Spleen (tissue), 13 donors: ENCODE measurements at places on chromosomes 5 and 9. TPM values are rescaled to one million over a fixed set of nuclear protein-coding genes. Genes with fewer than 3 reads are reported as not detected.

GRCh38 chr9:82080265-82080664 is 91.7 kb downstream of the SPATA31D1 start:
- no peak for DNase-seq

DNA sequence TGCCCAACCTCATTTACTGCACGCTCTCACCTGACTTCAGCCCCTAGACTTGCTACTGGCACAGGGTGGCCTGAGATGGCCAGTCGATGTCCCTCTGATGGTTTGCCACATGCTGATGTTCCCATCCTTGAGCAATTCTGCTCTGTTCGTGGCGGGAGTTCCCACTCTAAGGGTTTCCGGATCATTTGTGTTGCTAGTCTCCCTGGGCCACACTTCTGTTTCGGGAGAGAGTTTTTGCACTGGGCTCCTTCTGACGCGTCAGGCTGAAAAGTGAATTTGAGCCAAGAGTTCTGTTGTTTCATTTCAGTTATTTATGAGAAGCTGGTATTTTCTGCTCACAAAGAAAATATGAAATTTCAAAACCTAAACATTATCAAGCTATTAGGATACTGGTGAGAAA is 597.7 kb downstream of the BNC2 start:
- no peak for DNase-seq

GRCh38 chr9:32589083-32589723 is 16.2 kb upstream of the NDUFB6 start:
- DNase-seq = no peak

GRCh38 chr5:104062621-104063377 is 500.2 kb upstream of the NUDT12 start:
- no peak for DNase-seq

DNA sequence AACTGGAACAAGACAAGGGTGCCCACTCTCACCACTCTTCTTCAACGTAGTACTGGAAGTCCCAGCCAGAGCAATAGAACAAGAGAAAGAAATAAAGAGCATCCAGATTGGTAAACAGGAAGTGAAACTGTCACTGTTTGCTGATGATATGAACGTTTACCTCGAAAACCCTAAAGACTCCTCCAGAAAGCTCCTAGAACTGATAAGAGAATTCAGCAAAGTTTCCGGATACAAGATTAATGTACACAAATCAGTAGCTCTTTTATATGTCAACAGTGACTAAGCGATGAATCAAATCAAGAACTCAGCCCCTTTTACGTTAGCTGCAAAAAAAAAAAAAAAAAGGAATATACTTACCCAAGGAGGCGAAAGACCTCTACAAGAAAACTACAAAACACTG is 306.6 kb downstream of the PLK2 start:
- DNase-seq = no peak

- DNase-seq = no peak
Measured at GRCh38 chr9:82894548-82894947, 168.4 kb downstream of the RASEF start.

DNA sequence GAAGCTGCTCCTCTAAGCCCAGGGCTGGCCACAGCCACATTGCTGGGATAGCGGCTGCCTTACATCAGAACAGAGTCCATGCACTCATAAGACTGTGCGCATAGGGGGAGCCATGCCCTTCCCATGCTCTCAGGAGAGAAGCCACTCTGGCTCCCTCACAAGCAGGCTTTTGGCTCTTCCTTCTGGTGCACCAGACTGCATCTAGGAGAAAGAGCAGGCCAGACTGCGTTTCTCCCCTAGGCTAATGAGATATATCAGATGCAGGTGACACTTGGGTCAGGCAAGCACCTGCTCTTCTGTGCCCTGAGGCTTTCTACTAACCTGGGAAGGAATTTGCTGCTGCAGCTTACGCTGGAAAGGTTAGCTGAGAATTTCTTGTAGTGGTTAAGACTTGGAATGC is 43.2 kb upstream of the BRINP1 start:
- no peak for DNase-seq

GRCh38 chr5:144370273-144370672 is 199.6 kb downstream of the KCTD16 start:
- DNase-seq = no peak

DNA sequence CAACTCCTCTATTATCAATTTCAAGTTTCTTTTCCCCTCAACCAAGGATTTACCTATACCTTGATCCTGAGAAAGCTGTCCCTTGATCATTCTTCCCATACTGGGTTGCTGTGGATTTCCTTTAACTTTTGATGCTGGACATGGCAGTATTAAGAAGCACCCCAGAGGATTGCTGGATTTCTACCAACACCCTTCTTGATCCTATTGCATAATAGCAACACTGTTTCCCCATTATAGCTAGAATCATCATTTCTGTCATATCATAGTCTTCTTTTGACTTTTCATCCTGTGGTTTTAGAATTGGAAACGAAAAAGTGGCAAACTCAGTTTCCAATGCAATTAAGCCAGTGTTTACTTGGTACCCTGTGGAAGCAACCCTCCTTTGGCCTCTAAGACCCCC is 154.9 kb downstream of the ARRDC3 start:
- no peak for DNase-seq

GRCh38 chr5:77832938-77833337 is 56.8 kb upstream of the TBCA start:
- DNase-seq = no peak

DNA sequence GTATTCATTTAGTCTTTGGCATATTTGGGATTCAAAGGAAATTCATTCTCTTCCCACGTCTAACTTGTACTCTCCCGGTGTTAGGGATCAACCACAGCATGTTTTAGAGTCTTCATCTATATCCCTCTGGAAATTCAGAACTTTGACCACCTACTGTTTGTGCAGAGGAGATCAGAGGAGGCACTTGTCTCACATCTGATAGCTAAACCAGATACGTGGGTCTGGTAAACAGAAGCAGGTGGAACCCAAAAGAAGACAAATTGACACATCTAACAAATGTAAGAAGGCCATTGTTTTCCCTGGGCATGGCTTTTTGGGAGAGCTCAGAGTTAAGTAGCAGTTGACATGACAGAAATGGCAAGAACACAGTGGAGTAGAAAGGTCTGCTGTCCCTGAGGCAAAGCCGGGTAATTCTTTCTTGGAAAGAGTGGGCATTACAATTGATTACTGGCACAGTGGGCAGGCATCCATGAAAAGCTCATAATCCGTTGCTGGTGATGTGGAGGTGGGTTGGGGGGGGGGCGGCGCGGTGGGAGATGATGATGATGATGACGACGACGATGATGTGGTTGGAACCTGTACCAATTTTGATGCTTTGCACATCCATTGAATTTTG is 27.5 kb downstream of the PIP5K1B start:
- DNase-seq = no peak

GRCh38 chr9:120872791-120873502 is 4.0 kb downstream of the PHF19 start:
- DNase-seq = peak; percentile 12

DNA sequence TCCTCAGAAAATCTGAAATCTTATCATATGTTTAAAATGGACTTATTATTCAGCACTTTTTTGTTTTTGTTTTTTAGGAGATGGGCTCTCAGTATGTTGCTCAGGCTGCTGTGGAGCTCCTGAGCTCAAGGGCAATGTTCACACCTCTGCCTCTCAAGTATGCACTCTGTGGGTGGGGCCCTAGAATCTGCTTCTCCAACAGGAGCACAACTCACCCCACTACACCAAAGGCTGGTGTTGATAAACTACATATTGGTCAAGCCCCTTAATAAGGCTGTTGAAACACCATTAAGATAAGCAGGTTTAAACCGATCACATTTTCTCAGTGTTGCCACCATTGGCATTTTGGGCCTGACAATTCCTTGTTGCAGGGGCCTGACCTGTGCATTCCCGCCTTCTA is 131.6 kb downstream of the FANCC start:
- no peak for DNase-seq

DNA sequence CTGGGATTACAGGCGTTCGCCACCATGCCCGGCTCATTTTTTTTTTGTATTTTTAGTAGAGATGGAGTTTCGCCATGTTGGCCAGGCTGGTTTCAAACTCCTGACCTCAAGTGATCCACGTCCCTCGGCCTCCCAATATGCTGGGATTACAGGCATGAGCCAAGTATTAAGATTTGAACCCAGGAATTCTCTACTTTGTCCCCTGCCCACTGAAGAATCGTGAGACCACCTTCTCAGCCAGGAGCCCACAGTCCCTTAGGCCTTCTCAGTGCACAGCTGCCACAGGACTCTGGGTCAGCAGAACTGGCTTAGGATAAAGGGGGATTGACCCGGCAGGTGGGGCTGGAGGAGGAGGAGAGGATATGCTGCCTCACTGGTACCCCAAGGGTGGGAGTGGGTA is 13.4 kb downstream of the OLFML2A start:
- DNase-seq = peak; percentile 13

- DNase-seq = no peak
Measured at GRCh38 chr5:27048510-27048909, 10.1 kb upstream of the CDH9 start.

DNA sequence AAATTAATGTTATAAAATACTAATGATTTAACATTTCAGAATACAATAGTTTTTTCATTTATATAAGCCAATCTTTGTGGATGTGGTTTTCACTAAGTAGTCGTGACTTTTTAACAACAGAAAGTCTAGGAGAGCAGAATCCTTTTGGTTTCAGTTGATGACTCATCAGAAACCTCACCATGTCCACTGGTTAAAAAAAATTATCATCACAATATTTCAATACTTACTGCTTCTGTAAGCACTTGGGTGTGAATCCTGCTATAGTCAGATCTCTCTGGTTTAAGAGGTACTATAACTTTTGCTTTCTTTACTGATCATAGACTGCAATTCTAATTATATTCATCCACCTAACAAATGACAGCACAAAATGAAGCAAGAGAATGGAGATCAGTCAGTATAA is 77.2 kb downstream of the MRPS30 start:
- no peak for DNase-seq

- DNase-seq = no peak
Measured at GRCh38 chr9:98767196-98767595, 29.2 kb downstream of the ANKS6 start.

DNA sequence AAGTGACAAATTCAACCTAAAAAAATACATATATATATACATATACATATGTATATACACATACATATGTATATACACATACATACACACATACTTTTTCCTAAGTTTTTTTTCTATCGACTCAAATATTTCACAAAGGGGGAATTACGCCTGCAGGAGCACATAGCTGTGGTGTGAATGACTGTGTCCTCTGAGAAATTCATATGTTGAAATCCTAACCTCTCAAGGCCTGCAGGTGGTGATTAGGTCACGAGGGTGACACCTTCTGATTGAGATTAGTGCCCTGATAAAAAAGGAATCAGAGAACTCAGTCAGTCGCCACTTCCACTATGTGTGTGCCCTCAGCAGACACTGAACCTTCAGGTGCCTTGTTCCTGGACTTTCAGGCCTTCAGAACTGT is 248.7 kb downstream of the SEMA5A start:
- no peak for DNase-seq

DNA sequence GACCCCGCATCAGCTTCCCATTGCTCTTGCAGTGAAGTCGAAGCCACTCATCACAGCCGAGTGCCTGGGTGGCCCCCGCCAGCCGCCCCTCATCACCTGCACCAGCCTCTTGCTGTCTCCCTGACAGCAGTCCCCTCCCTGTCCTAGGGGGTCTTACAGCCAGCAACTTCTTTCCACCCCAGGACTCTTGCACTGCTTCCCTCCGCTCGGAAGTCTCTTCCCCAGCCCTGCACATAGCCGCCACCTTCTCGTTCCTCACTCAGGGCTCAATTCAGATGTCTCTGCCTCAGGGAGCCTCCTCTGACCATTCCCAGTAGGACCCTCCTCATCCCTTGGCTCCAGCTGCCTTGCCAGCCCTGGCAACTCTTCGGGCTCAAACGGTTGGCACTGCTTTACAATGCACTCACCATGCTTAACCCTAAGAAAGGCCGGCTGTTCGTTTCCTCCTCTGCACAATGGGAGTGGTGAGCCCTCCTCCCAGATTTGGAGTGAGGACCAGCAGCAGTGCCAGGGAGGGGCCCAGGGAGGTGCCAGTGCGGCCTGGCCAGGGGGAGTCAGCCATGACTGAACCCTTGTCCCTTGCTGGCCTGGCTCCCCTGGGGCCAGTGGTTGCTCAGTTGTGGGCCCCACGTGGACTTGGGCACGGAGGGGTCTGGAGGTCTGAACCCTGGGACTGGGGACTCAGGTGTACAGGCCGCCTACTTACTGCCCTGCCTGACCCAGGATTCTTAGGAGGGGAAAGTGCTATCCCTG is 6.1 kb downstream of the TCF7 start:
- no peak for DNase-seq

PHF24 gene
- total RNA-seq = 0.67 TPM

FREM1 gene
- total RNA-seq = 3.6 TPM

RPL7A gene
- 1,641 TPM for total RNA-seq

PCSK1 gene
- total RNA-seq = not detected

LHX3 gene
- not detected for total RNA-seq

TAF11L5 gene
- not detected for total RNA-seq

HAVCR2 gene
- 37.5 TPM for total RNA-seq
